ENCODE measurements at places on chromosomes 3 and 15.

DNA sequence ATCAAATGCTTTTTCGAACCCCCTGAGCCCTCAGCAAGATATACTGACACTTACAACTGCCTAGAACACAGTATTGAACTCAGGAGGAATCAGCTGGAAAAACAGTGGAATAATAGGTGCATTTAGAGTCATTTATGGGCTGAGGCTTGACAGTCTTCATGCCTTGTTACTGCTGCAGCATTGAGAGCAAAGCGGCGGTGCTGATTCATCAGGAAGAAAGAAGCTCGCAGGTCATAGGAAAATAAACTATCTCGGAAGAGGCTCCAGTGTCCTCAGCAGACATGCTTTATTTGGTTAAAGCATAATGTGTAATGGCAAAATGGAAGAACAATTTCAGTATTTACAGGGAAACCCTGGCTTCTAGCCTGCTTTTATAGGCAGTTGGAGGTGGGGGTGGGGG, 30.1 kb upstream of the NEO1 start:
- DNase-seq, result no peak

GRCh38 chr3:64667138-64667537, 20.7 kb downstream of the ADAMTS9 start:
- DNase-seq, result no peak

GRCh38 chr3:133292296-133292695, 107.6 kb upstream of the BFSP2 start:
- no peak for DNase-seq

- no peak for DNase-seq
These were observed 53.1 kb upstream of the PXYLP1 start for GRCh38 chr3:141178551-141178950.

GRCh38 chr3:107904536-107905066, 186.2 kb downstream of the CD47 start:
- no peak for DNase-seq

DNA sequence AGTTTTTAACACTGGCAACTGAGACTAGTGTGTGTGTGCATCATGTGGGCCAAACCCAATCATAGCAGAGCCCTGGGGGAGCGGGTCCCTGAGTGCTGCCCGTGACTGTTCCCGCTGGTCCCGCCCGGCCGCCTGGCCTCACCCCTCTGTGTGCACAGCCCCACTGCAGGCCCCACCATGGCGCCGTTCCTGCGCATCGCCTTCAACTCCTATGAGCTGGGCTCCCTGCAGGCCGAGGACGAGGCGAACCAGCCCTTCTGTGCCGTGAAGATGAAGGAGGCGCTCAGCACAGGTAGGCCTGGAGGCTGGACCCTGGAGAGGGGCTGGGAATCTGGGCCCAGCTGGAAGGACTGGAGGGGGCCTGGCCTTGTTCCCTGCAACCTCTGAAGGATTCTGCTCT, 17.2 kb downstream of the PRKCD start:
- no peak for DNase-seq

DNA sequence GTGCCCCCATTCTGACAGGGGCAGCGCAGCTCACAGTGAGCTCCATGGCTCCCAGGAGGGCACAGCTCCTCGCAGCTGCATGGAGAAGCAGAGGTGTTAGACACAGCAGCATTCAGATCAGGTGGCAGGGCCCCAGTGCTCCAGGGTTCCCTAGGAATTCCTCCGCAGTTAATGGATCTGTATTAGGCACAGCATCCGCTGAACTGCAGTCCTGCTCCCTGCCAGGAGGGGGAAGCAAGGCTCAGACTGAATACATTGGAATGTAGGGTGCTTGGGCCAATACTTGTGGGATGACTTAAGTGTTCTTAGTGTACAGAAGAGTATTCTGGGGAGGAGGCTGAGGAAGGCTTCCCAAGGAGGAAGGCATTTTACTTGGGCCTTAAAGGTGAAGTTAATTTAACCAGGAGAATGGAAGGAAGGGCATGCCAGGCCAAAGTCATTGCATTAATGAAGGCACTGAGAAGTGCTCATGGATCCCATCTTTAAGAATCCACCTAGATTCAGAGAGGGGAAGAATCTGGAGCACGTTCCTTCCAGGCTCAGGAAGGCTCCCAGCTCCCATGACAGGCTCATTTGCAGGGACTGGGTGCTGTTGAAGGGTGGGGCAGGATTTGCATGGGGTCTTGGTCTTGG, 111.6 kb downstream of the RAB11A start:
- no peak for DNase-seq

DNA sequence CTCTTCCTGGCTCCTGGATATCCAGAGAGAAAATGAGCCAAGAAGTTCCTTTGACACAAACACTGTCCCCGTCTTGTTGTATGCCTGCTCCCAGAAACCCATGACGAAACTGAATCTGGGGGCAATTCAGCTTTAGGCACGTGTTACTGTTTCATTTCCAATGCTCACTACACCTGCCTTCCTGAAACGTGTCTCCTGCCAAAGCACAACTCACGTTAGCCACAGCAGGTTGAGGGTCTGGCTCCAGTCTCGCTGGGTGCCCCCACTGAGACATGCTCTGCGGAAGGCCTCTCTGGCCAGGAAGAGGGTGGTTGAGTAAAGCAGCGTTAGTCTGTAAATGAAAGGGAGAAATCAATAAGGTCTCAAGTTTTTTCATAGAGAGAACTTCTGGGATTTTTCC, 6.7 kb downstream of the RFT1 start:
- DNase-seq, result no peak

GRCh38 chr3:50737193-50737905, 62.6 kb downstream of the DOCK3 start:
- DNase-seq, result no peak

- DNase-seq, result no peak
These were observed 2.2 kb upstream of the MUC20 start for GRCh38 chr3:195718477-195718984.

GRCh38 chr15:78301828-78302227, 2.4 kb upstream of the SKIC8 start:
- DNase-seq, result no peak

DNA sequence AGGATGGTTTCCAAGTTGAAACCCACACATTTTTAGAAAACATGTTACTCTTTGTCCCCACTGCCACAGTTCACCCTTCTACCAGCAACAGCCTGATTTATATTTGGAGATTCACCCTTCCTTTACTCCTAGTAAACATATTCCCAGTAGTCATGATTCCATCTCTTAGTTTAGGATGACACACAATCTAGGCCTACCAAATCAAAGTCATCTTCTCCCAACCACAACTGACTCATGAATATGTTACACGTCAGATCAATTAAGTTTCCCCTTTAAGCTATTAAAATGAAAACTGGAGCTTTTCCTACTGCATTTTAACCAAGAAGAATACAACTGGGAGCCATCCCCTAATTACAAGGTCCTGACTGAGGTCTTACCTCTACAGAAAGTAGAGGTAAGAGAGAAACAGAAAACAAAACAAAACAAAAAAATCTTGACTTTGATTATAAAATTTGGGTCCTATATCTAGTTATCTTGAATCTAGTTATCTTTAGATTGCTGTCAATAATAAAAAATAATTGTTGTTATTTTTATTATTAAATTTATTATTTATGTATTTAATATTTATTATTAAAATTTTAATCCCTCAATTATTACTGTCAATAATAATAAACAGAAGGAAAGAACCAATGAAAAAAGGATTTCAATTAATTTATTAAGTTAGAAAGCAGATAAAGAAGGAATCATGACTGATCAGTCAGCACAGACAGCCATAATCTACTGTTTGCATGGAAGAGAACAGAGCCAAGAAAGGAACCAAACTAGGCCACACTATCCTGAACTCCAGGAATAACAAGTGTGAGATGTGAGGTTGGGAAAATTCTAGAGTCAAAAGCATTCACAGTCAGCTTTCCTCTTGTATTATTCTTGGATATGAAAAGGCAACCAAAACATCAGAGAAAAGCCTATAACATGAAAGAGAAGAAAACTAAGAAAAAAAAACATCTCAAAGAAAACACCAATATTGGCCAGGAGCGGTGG, 12.5 kb downstream of the DPH6 start:
- DNase-seq, result no peak

DNA sequence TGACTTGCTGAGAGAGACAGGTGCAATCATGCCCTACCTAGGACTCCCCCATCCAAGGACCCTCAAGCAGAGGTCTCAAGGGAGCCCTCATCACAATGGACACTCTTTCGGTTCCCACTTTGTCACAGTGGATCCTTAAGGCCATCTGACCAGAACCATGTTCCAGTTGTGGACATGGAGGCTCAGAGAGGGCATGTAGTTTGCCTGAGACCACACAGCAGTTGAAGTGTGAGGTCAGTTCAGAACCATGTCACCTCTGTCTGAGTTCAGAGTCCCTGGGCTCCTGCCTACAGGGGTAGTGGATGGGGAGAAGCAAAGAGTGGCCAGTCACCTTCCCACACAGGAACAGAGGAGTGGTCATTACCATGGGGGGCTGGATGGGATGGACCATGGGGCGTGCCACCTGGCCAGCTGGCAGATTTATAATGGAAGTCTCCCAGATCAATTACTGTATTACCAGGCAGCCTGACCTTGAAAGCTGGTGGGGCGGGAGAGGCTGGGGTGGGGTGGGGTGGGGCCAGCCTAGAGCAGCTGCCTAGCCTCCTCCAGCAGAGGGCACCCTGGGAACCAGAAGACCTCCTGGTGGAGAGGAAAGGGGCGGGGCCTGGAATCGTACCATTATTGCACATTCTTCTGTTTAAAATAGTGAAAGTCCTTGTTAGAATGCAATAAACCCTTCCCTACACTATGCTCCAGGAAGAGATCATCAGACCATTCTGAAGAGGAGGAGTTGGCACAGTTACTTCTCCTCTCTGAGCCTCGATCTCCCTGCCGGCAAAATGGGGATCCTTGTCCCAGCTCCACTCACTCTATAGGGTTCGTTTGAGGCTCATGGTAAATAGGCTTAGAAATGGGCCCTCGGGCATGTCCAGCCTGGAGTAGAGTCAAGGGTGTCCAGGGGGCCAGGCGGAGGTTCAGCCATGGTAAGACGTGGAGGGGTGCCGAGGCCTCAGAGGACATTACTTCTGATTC, 26.9 kb upstream of the LINGO1 start:
- DNase-seq, result no peak

Measured in DMS153 (cell line).